ENCODE measurements at places on chromosomes 11 and 22.

DNA sequence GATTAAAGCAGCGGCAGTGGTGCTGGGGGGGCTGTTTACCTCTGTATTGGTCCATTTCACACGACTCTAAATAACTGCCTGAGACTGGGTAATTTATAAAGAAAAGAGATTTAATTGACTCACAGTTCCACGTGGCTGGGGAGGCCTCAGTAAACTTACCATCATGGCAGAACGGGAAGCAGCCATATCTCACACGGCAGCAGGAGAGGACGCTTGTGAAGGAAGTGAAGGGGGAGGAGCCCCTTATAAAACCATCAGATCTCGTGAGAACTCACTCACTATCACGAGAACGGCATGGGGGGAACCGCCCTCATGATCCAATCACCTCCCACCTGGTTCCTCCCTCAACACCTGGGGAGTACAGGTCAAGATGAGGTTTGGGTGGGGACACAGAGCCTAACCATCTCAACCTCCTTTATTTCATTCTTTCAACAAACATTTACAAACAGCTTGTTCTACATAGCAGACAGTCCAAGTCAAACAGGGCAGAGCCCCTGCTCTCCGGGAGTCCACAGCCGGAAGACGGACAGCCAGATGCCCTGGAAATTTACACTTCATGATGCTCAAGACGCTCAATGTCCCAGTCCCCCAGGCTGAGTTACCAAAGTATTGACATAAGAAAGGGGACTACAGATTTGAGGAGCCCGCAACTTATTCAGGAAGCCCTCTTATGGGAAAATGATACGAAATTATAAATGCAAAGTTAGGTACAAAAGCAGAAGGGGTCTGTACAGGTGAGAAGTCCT lies 26.3 kb upstream of the HMGXB4 start:
- DNase-seq: no peak

DNA sequence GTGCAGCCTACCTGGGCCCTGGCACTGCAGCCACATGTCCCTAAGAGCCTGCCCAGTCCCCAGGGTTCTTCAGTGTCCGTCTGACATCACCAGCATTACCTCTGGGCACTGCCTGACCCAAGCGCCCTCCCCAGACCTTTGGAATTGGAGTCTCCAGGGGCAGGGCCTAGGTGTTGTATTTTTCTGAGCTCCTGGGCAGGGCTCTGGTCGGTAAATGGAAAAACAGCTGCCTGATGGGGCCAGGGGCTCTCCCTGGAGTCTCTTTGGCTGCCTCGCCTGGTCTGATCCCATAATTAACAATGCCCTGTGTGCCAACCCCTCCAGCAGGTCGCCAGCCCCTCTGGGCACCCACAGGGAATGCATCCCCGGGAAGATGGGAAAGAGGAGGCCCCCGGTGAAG lies 710.2 kb downstream of the BRD1 start:
- no peak for DNase-seq

DNA sequence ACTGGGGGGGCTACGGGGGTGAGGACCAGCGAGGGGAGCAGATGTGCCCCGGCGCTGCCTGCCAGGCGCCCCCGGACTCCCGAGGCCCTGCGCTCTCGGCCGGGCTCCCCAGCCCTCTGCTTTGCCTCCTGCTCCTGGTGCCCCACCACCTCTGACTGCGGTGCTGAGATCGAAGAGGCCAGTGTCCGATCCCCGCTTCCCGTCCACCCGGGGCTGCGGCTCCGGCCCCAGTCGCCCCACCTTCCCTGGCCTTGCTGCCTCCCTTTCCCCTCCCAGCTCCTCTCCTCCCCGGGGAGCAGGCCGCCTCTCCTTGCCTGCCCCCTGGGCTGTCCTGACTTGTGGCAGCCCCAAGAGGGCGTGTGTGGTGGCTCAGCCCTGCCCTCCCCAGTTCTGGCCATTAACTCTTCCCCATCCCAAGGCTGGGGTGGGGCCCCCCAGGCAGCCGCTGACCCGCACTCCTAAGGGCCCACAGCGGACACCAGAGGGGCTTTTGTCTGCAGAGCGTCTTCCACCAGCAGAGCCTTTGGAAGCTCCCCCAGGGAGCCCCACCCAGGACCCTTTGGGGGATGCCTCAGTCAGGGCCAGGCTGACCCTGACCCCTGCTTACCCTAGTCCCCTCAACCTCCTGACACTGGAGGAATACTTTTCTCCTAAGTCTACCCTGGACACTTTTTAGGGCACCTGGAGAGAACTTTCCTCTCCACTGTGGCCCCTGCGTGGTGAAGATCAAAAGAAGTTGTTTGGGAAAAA lies 16.6 kb downstream of the RTN4RL2 start:
- no peak for DNase-seq

DNA sequence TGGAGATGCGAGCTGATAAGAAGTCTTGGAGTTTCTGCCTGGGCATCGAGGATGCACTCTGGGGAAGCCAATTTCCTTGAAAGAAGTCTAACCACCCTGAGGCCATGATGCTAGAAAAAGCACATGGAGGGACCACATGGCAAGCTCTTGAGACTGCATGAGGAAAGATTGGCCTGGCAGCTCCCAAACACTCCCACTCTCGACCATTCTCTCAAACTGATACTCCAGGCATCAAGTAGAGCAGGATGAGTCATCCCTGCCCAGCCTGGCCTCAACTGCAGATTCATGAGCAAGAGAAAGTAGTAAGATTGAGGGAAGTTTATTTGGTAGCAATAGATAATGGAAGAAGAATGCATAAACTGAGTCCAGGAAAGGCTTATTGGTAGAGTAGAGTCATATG lies 194.3 kb downstream of the KIF18A start:
- DNase-seq: no peak

DNA sequence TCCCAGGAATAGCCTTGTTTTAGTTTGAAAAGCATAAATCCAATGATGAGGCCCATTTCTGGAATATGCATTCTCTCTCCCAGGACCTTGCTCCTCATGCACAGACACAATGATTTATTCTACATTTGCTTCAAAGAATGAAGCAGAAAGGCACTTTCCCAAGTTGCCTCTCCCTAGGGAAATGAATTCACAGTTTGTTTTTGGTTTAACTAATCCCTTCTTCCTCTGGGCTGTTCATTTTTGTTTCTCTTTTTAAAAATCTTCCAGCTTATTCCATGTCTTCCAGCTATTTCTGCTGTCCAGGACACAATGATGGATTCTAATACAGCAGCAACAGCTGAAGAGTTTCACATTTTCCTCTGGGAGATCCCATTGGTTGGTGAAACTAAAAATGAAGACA lies 1529.2 kb upstream of the TENM4 start:
- no peak for DNase-seq

DNA sequence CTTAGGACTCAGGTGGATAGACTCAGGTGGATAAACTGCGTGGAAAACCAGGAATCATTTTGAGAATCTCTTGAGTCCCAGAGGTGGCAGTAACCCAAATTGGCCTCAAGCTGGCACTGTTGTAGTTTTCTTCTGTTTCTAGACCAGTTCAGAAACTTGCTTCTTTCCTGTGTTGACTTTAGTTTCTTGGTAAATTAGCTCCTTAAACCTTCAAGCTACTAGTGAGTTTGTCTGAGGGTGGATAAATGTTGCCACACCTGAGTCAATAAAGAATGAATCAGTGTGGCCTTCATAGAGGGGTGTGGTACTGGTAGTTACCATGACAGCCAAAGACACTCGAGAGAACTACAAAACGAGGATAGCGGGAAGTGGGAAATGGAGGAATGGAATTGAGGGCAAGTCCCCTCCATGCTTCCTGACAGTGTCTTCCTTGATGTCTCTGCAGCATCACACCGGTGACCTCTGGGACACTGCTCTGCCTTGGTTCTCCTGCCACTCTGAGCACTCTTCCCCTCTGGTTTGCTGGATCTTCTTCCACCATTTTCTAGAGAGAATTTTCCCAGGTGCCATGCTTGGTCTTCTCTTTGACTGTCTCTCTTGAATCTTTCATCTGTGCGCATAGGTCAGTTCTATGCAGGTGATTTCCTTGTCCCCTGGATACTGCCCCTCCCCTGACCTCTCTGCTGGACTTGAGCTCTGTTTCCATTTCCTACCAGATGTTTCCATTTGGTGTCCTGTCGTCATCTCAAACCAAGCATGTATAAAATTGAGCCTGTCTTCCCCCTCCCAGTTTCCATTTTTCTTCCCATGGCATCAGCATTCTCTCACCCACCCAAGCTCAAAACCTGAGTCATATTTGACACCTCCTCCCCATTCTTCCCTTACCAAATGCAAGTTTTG lies 7.2 kb downstream of the POLD4 start:
- no peak for DNase-seq

DNA sequence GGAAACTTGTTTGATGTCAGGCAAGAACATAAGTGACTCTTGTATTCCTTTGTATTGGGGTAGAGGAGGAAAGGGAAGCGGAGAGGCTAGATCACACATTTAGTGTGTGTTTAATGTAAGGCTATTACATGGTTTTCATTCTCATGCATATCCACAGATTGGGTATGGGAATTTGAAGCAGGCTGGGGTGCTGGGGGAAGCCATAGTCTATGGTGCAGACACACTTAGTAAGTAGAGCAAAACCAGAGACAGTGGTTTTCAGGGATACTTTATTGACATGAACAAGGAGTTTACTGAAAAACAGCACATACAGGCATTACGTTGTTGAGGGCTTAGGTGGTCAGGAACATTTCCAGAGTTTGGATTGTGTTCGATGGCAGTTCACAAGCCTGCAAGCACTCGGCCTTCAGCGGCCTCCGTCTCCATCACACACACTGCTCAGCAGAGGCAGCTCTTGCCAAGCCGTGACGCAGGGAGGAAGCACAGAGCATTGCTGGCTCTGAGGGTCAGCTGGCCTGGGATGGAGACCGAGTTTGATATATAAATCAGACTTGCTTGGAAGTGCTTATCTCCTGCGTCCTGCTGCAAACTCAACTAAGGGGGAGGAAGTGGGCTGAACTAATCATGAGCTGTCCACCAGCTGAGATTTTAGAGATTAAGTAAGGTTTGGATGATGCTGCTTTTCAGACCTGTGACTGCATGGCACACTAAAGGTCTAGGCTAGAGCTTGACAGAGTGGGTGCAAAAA lies 25.3 kb downstream of the SCN3B start:
- no peak for DNase-seq

DNA sequence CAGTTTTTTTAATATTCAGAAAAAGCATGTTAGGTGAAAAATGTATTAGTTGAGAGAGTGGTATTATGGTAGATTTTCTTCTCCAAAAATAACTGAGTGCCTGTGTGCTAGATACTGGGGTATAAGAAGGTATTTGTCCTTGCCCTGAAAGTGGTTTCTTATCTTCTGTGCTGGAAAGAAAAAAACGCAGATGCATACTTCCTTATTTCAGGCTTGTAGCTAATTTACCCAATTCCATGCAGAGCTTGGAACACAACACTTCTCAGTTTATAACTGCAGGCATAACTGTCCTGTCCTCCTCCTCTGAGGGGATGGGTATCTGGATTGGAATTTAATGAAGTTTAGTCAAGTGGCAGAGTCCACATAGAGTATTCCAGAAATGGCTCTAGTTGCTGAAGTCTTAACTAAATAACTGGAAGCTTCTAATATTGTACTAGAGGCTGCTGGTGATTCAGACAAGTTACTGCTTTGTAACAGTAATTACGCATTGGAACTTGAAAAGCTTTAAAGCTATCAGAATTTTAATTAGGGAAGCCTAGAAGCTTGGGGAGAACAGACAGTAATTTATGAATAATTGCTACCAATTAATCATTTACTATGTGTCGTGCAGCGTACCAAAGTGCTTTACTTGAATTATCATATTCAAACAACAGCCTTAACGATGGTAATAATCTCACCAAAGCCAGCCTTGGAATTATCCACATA lies 12.7 kb upstream of the C11orf91 start:
- no peak for DNase-seq

GRCh38 chr22:39530692-39531331 lies 1.7 kb downstream of the RPS19BP1 start:
- no peak for DNase-seq

GRCh38 chr11:24489477-24489876 lies 7.4 kb upstream of the LUZP2 start:
- no peak for DNase-seq

- DNase-seq: no peak
Observed at GRCh38 chr22:17808693-17809403, 34.6 kb upstream of the BID start.

GRCh38 chr11:76644591-76644990 lies 26.0 kb downstream of the LRRC32 start:
- DNase-seq: no peak

- no peak for DNase-seq
Observed at GRCh38 chr22:49096476-49096875, 731.2 kb downstream of the BRD1 start.

DNA sequence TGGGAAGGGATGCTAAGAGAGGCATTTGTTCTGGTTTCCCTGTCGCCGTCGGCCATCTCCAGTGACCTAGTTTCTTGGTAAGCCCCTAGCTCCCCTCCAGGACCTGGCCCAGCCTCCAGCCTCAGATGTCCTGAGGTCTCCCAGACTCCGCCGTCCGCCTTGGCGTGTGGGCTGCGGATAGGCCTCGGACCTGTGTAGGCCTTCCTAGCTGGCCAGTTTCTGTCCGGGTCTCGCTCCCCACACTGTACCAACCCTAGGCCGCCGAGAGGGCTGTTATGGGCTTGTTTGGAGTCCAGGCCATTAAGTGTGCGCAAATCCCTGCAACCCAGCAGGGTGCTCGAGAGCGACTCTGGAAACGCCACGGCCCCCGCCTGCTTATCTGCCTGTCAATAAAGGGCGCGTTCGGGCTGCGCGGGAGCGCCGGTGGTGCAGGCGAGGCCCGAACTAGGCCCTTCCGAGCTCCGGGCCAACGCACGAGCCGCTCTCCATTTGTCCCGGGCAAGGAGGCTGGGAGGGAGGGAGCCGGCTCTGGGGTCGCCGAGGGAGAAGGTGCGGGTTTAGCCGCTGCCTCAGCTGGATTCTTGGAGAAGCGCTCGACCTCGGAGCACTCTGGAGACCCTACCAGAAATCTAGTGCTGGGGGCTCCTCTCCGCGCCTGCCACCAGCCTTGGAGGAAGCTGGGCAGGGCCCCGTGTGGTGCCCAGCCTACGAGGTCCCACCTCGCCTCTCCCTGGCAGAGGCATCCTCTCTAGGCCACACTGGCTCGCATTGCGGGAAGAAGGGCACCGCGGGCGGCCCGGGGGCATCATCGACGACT lies 8.7 kb upstream of the PAX6 start:
- no peak for DNase-seq

DNA sequence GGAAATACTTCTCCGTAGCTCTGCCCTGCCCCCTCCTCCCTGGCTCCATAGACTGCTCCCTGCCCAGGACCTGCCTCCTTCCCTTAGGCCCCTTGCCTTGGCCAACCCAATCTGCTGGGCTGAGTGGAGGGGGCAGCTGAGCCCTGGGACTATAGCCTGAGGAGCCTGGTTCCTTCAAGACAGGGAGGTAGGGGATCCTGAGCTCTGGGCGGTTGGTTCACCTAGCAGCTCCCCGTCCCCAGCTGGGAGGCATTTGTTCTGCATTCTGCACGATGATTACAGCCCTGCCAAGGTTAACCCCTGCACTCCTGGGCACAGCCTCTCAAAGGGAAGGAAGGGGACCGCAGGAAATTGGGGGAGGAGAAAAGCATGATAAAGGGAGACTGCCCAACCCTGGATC lies 3.6 kb upstream of the CDC42EP1 start:
- DNase-seq: no peak

GRCh38 chr11:119758291-119758690 lies 29.3 kb upstream of the NECTIN1 start:
- no peak for DNase-seq

Data from stimulated activated CD4-positive, alpha-beta T cell treated with anti-CD3 and anti-CD28 coated beads, Interleukin-4, amount 100 ng/mL, for 4 hours (primary cell).